ENCODE measurements at places on chromosomes 16 and 17. TPM values are rescaled to one million over a fixed set of nuclear protein-coding genes. Genes with fewer than 3 reads are reported as not detected.

B3GNT9 gene
- total RNA-seq, result 42.5 TPM

ZNF19 gene
- total RNA-seq, result 1.1 TPM

VAT1L gene
- total RNA-seq, result 22.0 TPM

SLFN13 gene
- 0.86 TPM for total RNA-seq

KRT9 gene
- total RNA-seq, result not detected

BRIP1 gene
- total RNA-seq, result 3.2 TPM

E2F4 gene
- 89.7 TPM for total RNA-seq

All from myometrial cell (primary cell).